ENCODE measurements at places on chromosomes 4 and X. TPM values are rescaled to one million over a fixed set of nuclear protein-coding genes. Genes with fewer than 3 reads are reported as not detected.

Gene TGIF2LX
- not detected for total RNA-seq

DNA sequence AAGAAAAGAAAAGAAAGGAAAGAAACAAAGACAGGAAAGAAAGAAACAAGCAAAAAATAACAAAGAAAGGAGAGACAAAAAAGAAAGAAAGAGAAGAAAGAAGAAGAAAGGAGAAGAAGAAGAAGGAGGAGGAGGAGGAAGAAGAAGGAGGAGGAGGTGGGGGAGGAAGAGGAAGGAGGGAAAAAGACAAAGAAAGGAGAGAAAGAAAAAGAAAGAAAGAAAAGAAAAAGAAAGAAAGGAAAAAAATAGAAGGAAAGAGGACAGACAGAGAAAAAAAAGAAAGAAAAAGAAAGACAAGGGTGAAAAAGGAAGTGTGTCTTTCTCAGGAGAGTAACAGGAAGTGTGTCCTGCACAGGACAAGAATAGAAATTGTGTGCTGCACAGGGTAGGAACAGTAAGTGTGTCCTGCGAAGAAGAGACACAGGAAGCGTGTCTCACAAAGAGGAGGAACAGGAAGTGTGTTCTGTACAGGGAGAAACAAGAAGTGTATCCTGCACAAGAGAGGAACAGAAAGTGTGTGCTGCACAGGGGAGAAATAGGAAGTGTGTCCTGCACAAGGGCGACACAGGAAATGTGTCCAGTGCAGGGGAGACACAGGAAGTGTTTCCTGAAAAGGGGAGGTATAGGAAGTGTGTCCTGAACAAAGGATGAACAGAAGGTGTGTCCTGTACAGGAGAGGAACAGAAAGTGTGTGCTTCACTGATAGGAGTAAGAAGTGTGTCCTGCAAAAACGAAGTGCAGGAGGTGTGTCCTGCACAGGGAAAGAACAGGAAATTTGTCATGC is 101.2 kb downstream of the ARSF start:
- DNase-seq = no peak

DNA sequence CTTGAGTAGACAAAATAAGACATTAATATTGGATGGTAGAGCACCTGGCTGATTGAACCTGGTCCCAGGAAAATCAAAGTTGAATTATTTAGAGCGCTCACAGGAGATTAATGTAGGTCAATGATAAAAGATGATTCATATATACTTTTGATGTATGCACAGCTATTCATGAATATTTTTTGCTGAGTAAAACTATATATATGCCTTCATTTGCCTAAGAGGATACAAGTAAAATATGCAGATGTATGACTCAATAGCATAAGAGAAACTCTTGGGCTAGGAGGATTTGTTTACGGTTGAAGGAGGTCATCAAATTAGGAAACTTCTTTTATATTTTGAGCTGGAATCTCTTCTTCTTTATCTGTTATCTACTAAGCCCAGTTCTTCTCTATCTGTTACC is 202.7 kb upstream of the HS3ST1 start:
- DNase-seq = no peak

Gene TLR2
- 18.8 TPM for total RNA-seq

Gene ATP1B4
- total RNA-seq = 1.4 TPM

- no peak for DNase-seq
These were observed 23.3 kb downstream of the MTHFD2L start for GRCh38 chr4:74181219-74181618.

DNA sequence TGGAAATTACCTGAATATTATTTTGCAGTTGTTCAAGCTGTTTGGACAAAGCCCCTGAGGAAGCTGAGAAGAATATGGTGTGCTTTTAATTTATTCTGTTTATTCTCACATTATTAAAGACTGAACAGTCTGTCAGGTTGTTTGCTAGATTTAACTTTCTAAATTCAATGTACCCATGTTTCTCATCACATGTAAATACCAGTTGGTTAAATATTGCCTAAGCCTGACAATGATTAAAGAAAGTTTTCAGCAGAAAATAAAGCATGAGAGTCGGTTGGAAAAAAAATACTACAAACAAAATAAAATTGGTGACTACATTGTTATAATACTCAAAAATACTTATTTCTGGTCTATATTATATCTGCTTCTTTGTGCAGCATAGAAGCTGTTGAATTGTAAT is 1974.7 kb downstream of the ARAP2 start:
- DNase-seq = no peak

- peak; percentile 76 for DNase-seq
These were observed 181.1 kb upstream of the WDFY3 start for GRCh38 chr4:85147481-85148076.
